ENCODE measurements at places on chromosomes 1 and 21.

DNA sequence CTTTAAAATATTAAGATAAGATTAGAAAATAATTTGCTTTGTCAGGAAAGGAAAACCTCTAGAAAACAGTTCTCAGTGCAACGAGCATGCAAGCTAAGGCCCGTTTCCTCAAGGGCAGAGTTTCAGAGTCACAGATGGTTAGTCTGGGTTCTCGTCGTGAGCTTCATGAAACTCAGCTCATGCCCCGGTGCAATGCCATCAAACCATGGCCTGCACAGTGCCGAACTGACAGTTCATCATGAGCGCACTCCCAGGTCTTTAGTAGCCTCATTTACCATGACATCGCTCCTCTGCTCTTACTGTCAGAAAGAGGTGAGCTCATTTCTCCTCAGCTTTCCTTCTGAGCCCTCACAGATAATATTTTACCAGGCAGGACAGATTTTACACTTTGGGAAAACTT, 319.2 kb downstream of the NTNG1 start:
- H3K36me3 ChIP-seq, result no peaks in the 10 kb centered on the region
- no peak overlapping the region for H3K4me3 ChIP-seq

DNA sequence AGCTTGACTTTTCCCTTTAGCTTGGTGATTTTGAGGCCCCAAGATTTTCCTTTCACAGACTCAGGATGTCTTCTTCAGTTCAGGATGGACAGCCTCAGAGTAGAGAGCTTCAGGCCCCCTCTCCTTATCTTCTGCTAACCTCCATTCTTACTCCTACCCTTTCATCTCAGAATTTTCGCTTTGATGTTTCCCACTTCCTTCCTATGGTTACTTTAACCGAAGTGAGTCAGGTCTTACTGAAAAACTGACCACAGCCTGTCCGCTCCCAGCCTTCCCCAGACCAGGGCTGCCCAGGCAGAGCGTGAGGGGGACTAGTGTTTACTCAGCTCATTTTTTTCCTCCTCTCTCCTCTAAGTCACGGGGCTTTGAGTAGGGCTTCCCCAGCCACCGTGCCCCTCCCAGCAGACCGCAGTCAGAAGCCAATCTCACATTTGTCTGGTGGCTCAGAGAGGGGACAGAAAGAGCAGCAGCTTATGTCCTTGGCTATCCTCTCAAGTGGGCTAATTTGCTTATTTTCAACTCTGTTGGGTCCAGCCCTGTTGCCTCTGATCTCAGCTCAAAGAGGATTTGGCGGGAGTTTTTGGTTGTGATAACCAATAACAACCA, 4.2 kb upstream of the IL19 start:
- no peaks in the 10 kb centered on the region for H3K27me3 ChIP-seq
- no peaks in the 10 kb centered on the region for H3K4me1 ChIP-seq
- DNase-seq, result no peak
- H3K27ac ChIP-seq, result no peak overlapping the region

- H3K4me3 ChIP-seq, result peak overlapping the region; percentile 2
- peak overlapping the region; percentile 42 for H3K27ac ChIP-seq
- H3K4me1 ChIP-seq, result peaks cover 37% of the 10 kb centered on the region
- H3K36me3 ChIP-seq, result peaks cover 42% of the 10 kb centered on the region
- no peak for DNase-seq
- H3K27me3 ChIP-seq, result no peaks in the 10 kb centered on the region
These were observed 1.7 kb downstream of the KHDC4 start for GRCh38 chr1:155932487-155932886.

- no peak for DNase-seq
- H3K4me1 ChIP-seq, result no peaks in the 10 kb centered on the region
- H3K27ac ChIP-seq, result no peak overlapping the region
- no peaks in the 10 kb centered on the region for H3K36me3 ChIP-seq
- H3K27me3 ChIP-seq, result no peaks in the 10 kb centered on the region
- no peak overlapping the region for H3K4me3 ChIP-seq
These were observed 120.6 kb downstream of the FCRL5 start for GRCh38 chr1:157431751-157432150.

DNA sequence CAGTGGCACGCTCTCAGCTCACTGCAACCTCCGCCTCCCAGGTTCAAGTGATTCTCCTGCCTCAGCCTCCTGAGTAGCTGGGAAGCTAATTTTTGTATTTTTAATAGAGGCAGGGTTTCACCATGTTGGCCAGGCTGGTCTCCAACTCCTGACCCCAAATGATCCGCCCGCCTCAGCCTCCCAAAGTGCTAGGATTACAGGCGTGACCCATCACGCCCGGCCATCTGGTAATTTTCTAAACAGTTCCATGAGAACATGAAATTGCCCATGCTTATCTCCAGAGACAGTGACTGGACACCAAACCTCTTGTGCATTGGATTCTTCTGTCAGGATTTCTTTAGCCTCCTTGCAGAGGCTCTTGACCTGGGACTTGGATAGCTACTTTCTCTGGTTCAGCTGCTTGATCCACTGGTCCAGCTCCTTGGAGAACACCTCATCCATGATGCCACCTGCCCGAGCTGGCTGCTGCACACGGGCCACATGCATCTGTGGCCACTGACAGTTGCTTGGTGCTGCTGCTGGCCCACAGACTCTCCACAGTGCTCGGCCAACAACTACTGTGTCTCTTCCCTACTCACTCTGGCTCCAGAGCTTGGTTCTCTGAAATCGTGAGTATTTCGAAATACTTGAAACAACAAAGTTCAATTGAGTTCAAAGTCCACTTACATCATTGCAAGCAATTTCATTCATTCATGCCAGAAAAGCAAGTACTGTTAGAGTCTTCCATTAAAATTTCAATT, 40.0 kb upstream of the CTPS1 start:
- no peaks in the 10 kb centered on the region for H3K36me3 ChIP-seq
- H3K27me3 ChIP-seq, result no peaks in the 10 kb centered on the region
- peaks cover 49% of the 10 kb centered on the region for H3K4me1 ChIP-seq
- H3K4me3 ChIP-seq, result no peak overlapping the region
- DNase-seq, result no peak
- no peak overlapping the region for H3K27ac ChIP-seq

DNA sequence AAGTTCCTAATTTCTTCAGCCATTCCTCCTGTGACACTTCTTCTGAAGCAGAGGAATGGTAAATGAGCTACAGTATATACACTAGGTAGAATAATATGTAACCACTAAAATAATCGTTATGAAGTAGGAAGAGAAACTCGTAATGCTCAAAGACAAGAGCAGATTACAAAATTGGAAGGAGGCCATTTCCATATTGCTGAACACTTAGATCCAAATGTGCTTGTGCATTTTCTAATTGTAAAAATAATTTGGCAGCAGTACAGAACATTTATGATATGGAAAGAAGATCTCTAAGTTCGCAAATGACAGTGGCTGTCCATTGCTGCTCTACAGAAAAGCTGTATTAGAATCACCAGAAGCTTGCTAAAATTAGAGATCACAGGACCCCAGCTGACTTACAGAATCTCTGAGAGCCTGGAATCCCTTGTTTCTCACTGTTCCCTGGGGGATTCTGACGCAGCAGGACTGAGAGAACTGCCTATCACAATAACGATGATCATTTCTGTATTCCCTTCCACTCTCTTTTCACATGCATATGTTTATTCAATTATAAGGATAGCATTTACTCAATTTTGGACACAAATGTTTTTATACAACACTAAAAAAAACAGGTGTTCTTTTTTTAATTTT, 242.1 kb downstream of the OMA1 start:
- no peak for DNase-seq
- no peak overlapping the region for H3K4me3 ChIP-seq
- H3K4me1 ChIP-seq, result no peaks in the 10 kb centered on the region
- no peaks in the 10 kb centered on the region for H3K36me3 ChIP-seq

DNA sequence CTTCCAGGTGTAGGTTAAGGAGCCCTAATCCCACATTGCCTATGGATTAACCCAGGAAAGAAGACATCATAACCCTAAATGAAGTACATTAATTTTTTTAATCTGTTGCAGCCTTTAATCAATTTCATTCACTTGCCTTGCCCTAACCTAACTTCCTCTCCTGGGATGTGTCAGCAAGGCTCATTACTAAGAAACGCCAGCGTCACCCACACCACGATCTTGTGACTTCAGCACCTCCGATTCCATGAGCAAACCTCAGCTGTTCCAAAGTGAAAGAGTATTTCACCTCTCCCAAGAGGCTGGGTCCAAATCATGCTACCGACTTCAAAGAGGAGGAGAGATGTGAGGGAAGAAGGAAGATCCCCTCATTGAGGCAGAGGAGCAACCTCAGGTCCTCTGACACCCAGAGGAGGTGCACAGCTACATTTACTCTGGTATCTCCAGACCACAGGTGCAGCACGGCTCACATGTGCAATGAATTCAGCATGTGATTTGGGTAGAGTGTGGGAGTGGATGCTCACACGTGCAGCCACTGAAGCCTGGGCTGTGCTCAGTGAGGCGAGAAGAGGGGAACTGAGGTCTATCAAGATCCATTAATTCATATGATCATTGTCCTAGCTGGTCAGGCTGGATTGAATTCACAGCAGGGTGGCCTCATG, 134.1 kb downstream of the SLC30A10 start:
- no peaks in the 10 kb centered on the region for H3K27me3 ChIP-seq
- H3K36me3 ChIP-seq, result no peaks in the 10 kb centered on the region
- no peaks in the 10 kb centered on the region for H3K4me1 ChIP-seq
- H3K4me3 ChIP-seq, result no peak overlapping the region
- H3K27ac ChIP-seq, result no peak overlapping the region
- no peak for DNase-seq

GRCh38 chr1:18881642-18882431, 20.5 kb downstream of the ALDH4A1 start:
- no peaks in the 10 kb centered on the region for H3K4me1 ChIP-seq
- no peak overlapping the region for H3K27ac ChIP-seq
- DNase-seq, result no peak

GRCh38 chr21:25323356-25323949, 283.8 kb downstream of the MRPL39 start:
- H3K27me3 ChIP-seq, result no peaks in the 10 kb centered on the region
- no peak overlapping the region for H3K4me3 ChIP-seq
- no peaks in the 10 kb centered on the region for H3K4me1 ChIP-seq
- DNase-seq, result no peak
- no peak overlapping the region for H3K27ac ChIP-seq

DNA sequence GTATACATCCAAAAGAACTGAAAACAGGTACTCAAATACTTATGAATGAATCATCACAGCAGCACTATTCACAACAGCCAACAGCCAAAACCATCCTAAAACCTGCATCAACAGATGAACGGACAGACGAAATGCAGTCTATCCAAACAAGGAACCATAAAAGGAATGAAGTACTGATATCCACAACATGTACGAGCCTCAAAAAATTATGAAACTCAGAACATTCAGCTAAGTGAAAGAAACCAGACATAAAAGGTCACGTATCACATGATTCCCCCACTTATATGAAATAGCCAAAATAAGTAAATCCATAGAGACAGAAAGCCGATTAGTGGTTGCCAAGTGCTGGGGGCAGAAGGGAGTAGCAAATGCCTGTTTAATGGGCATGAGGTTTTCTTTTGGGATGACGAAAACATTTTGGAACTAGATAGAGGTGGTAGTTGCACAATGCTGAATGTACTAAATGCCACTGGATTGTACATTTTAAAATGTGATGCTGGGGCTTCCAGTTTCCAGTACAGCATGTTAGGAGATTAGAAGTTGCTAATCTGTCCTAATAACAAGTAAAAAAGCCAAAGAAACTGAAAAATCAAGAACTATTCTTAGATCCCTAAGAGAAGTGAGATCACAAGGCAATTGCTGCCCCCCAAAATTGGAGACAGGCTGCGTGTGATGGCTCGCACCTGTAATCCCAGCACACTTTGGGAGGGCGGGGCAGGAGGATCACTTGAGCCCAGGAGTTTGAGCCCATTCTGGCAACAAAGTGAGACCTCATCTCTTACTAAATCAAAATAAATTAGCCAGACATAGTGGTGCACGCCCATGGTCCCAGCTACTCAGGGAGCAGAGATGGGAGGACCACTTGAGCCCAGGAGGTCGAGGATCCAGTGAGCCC, 25.3 kb downstream of the CLSTN1 start:
- no peak overlapping the region for H3K27ac ChIP-seq
- H3K4me3 ChIP-seq, result peak overlapping the region; percentile 52
- H3K36me3 ChIP-seq, result no peaks in the 10 kb centered on the region
- no peaks in the 10 kb centered on the region for H3K27me3 ChIP-seq
- DNase-seq, result no peak

DNA sequence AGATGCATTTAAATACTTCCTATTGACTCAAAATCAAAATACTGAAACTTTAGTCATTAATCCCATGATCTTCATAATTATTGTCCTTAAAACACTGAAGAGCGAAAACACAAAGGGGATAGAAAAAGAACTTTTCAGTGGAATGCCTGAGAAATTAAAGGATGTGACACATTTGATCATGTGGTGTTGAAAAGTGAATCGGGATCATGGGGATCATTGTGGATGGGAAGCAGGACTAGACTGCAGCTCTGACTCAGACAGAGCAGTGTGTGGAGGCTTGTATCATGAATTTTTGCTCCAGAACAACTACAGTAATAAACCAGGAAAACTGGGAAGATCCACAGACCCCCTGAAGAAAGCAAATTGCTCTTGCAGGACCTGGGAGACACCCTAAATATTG, 161.1 kb upstream of the CXADR start:
- H3K4me3 ChIP-seq, result no peak overlapping the region
- no peaks in the 10 kb centered on the region for H3K36me3 ChIP-seq
- H3K27me3 ChIP-seq, result no peaks in the 10 kb centered on the region

GRCh38 chr1:34918977-34919561, 10.4 kb downstream of the DLGAP3 start:
- no peaks in the 10 kb centered on the region for H3K27me3 ChIP-seq
- H3K4me1 ChIP-seq, result no peaks in the 10 kb centered on the region
- no peak for DNase-seq
- H3K4me3 ChIP-seq, result no peak overlapping the region

GRCh38 chr1:95388031-95388430, 154.0 kb downstream of the RWDD3 start:
- H3K4me1 ChIP-seq, result no peaks in the 10 kb centered on the region
- H3K36me3 ChIP-seq, result no peaks in the 10 kb centered on the region
- DNase-seq, result no peak
- no peak overlapping the region for H3K27ac ChIP-seq
- H3K27me3 ChIP-seq, result no peaks in the 10 kb centered on the region

DNA sequence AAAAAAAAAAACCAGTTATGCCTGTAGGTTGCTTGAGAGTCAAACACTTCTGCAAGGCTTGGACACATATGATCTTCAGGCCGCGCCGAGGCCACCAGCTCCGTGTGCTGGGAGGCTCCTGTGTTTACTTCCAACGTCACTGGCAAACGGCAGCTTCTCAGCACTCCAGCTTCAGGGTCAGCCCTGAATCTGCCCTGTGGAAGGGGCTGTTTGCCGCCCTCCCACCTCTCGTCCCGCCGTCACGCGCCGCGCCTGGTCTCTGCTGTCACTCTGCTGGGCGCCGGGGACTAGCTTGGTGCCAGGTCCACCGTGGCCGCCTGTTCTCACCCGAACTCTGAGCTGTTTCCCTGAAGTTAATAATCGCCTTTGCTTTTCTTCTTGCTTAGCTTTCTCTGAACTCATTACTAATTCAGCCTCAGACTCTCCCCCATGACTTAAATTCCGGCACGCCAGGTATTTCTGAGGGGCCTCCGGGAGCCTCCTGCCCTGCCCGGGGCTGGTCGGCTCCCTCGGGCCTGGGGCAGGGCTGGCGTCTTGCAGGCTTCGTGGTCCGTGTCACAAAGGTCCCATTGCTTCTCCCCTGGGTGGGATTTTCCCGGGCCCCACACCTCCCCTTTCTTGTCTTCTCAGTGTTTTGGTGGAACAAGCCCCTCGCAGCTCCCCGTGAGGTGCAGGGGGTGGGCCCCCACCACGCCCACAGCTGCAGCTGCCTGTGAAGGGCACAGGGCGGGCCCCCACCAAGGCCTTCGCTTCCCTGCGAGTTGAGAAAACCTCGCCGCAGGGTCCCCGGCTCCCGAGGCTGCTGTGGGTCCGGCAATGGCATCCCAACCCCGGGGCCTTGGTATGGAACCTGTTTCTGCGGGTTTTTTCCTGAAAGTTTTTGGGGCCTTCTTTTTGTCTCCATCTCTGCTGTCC, 14.6 kb upstream of the C1orf159 start:
- no peaks in the 10 kb centered on the region for H3K27me3 ChIP-seq
- no peak for DNase-seq
- H3K36me3 ChIP-seq, result no peaks in the 10 kb centered on the region
- H3K4me3 ChIP-seq, result no peak overlapping the region
